ENCODE measurements at places on chromosomes 7 and 10.

GRCh38 chr7:1027242-1028043 lies 16.9 kb upstream of the GPR146 start:
- ATAC-seq = no peak

DNA sequence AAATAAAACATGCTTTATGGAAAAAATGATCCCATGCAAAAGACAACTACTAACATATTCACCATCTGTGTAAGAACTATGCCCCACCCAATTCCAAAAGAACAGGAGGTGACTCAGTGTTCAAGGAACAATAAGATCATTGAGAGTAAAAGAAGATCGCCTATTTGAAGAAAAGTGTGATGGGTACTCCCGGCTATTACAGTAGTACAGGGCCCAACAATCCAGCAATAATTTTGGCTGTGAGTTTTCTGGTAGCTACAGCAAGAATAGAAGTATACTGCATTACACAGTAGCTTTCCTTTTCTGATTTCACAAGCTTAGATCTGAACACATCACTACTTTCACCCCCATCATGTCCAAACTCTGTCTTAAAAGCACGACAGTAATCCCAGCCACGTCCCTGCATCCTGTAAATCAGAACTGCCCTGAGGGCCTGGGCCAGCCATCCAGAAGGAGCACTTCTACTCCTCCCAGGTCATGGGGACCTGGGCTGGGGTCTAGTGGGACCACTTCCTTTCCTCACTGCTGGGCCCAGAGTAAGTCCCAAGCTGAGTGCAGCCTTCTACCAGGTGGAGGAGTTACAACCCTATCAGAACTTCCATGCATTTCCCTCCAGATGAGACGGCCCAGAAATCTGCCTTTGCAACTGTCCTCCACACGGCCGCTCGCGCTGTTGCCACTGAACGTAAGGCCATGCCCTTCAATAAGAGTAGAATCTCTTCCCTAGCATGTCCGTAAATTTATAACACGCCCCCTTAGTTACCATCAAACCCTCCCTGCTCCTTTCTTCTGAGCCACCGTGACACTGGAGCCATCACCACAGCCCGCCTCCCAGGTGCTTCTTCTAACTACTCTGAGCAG lies 7.9 kb downstream of the ESYT2 start:
- peak; percentile 34 for ATAC-seq

GRCh38 chr7:150937848-150938561 lies 40.1 kb downstream of the KCNH2 start:
- peak; percentile 26 for ATAC-seq

DNA sequence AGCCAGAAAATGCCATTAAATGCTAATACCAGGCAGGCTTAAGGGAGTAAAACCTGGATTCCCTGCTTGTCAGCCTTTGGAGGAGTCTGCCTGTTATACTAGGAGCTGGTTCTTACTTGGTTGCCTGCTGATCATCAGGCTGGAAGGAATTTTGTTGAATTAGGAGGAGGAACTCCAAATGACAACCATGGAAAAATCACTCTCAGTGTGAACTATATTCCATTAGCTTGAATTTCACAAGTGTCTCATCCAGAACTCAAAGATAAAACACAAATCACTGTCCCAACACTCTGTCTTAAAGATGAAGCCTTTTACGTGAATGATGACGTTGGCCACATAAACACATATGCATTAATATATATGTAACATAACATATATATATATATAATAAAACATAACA lies 238.9 kb upstream of the PLXDC2 start:
- ATAC-seq = no peak

- ATAC-seq = no peak
Measured at GRCh38 chr7:23594879-23595604, 2.1 kb upstream of the CCDC126 start.

DNA sequence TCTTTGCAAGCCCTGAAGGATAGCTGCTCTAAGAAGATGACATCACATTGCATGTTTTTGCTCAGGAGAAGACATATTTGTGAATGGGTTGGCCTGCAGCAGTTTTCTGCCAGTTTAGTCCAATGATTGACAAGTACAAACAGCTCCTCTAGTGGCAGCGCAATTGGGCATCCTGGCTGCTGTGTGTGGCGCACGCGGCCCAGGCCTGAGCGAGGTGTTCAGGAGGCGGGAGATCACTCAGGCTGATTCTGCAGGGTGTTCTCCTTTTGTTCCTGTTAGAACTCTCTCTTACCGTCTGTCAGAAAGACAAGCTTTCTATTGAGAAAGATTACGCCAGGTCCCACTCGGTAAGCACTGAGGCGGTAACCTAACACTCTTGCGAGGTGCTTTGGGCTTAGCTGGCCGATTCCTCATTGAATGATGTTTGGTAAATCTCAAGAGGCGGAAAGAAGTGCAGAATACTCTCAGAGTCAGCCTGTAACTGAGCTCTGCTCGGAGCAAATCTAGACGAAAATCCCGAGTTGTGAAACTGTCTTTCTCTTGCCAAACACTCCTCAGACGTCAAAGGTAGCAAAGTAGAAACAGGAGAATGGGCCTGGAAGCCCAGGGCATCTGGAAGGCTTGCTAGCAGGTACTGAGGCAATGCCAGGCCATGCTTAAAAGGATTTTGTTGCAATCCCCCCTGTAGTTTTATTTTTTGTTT lies 219.2 kb upstream of the BMPER start:
- ATAC-seq = no peak

- ATAC-seq = no peak
Measured at GRCh38 chr10:30459283-30459682, 25.3 kb downstream of the MAP3K8 start.

- ATAC-seq = no peak
Measured at GRCh38 chr10:52741851-52742250, 30.7 kb downstream of the MBL2 start.

GRCh38 chr10:12644380-12645144 lies 295.2 kb downstream of the CAMK1D start:
- no peak for ATAC-seq

DNA sequence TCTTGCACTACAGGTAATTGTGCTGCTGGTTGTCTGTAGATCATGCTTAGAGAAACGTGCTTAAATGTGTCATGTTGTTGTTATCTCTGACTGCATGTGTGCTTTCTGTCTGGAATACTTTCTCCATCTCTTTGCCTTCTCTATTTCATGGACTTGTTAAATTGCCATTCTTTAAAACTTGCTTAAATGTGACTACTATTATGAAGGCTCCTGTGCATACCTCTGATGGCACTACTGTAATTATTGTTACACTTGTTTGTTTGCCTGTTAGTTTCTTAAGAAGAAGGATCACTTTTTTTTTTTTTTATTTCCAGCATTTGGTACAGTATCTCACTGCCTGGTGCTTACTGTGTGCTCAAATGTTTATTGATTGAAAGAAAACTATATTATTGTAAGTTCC lies 41.6 kb downstream of the KMT2E start:
- ATAC-seq = no peak

Data from motor neuron (in vitro differentiated cells).